RKO (cell line): ENCODE measurements at places on chromosomes 12 and 14.

DNA sequence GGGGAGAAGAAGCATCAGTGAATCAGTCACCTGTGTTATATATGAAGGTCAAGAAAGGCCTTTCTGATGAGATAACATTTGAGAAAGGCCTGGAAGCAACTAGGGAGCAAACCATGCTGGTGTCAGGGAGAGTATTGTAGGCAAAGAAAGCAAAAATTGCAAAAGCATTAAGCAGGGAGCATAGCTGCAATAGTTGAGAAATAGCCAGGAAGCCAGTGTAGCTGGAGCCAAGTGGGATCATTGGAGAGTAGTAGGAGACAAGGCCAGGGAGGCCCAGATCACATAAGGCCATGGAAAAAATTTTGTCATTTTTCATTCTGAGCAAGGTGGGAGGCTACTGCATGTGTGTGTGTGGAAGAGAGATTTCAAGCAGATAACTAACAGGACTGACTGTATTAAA lies 18.8 kb upstream of the MAGOHB start:
- DNase-seq, result no peak

- DNase-seq, result no peak
These were observed 71.5 kb downstream of the BRMS1L start for GRCh38 chr14:35897616-35898111.

DNA sequence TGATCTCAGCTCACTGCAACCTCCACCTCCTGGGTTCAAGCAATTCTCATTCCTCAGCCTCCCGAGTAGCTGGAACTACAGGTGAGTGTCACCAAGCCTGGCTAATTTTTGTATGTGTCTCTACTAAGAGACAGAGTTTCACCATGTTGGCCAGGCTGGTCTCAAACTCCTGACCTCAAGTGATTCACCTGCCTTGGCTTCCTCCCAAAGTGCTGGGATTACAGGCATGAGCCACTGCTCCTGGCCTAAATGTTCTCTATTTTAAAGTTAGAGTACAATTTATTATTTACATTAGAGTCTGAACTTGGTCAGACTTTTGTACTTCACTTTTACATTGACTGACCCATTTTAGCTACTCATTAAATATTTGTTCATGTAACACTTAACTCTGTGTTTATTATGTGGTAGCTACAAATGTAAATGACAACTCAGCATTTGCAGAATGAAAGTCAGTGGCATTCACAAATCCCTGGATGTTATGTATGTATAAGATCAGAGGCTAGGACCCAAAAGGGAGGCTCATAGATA lies 409.6 kb downstream of the APAF1 start:
- peak; percentile 9 for DNase-seq

- no peak for DNase-seq
These were observed 135.7 kb downstream of the RPAP3 start for GRCh38 chr12:47570151-47570550.

DNA sequence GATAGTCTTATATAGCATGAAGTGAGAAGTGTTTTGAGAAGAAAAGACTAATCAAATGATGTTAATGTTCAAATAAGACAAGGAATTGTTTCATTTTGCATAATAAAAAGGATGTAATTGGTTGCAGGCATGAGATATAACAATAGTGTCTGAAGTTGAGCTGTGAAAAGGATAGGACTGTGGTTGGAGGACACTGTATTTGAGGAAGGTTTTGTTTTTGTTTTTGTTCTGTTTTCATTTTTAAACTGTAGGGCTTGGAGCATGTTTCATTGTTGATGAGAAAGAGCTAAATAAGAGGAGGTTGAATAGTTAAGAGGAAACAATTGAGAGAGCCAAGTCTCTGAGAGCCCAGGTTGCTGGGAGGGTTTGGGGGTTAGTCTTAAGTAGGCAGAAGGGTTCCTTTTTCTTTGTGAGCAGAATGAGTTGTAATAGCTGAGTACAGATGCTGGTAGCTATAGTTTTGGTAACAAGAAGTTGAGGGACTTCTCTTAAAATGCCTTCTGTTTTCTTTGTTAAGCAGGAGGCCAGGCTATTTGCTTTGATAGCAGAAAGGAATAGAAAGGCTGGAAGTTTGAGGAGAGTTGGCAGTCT lies 58.4 kb downstream of the CCDC91 start:
- DNase-seq, result no peak

- peak; percentile 94 for DNase-seq
These were observed 40.4 kb downstream of the KICS2 start for GRCh38 chr12:64181430-64182291.

- no peak for DNase-seq
These were observed 26.1 kb downstream of the FGD6 start for GRCh38 chr12:95191060-95191696.

DNA sequence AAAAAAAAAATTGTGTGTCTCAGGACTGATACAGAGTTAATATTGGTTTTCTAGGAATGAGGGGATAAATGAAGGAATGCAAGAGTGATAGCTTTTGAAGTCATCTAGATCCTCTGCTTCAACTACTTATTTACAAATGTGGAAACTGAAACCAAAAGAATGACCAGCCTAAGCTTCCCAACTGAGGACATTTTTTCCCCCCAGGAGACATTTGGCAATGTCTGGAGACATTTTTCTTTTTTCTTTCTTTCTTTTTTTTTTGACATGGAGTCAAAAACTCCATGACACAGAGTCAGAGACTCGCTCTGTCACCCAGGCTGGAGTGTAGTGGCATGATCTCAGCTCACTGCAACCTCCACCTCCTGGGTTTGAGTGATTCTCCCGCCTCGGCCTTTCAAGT lies 15.3 kb downstream of the DLK1 start:
- no peak for DNase-seq

DNA sequence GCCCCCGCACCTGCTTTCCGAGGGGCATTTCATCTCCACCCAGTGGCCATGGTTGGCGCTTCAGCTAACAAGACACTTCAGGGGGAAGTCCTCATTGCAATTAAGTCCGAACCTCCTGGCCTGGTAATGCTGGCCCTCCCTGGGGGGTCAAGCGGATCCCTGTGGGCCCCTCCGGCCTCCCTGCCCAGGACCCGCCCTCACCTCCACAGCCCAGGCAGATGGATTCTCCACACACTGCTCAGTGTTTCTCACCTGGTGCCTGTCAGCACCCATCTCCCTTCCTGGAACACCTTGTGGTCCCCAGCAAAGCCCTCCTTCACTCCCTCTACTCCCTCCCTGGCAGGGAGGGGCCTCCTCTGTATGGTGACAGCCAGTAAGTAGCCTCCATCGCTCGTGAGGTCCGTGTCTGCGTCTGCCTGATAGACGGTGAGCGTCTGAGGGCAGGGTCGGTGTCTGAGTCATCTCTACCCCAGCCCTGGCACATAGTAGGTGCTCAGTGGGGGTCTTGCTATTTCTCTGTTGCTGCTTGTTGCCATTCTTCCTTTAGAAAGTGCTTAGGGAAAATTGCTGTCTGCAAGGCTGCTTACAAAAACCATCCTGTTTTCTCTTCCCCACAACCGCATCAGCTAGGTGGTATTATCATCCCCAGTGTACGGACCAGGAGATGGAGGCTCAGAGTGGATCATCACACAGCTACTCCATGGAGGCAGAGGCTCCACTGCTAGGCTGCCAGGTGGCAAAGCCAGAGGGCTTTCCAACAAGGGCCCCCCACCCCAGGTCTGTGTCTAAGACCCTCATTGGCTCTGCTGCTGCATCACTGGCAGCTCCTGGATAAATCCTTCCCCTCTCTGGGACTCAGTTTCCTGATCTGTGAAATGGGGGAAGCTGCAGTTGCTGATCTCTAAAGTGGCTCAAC lies 39.7 kb upstream of the EML1 start:
- DNase-seq, result no peak

- no peak for DNase-seq
These were observed 449.6 kb upstream of the RGS6 start for GRCh38 chr14:71482671-71483070.

GRCh38 chr12:2322554-2323120 lies 269.9 kb downstream of the CACNA1C start:
- DNase-seq, result no peak

- no peak for DNase-seq
These were observed 362.7 kb upstream of the SFSWAP start for GRCh38 chr12:131348231-131348630.
